ENCODE measurements at places on chromosomes 7 and 10.
A peak's percentile ranks its signal among the peaks of the same experiment; 100 is the strongest.

DNA sequence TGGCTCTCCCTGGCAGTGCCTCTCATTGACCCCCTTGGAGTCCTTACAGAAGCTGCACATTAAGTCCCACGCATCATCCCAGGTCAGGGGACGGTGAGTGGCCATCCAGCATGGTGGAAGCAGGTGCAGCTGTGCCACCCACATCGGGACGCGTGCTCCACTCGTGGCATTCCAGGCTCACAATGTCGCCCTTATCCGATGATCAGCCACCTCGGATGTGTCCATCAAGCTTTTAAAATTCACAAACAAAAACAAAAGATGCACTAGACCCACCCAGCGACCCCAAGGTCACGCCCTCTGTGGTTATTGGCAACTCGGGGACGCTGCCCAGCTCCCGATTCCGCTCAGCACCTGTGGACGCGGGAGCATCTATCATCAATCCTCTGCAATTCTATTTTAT lies 530.9 kb downstream of the PTPRN2 start:
- no peak for DNase-seq

- no peak for DNase-seq
Observed at GRCh38 chr7:108158776-108159175, 28.6 kb upstream of the LAMB4 start.

DNA sequence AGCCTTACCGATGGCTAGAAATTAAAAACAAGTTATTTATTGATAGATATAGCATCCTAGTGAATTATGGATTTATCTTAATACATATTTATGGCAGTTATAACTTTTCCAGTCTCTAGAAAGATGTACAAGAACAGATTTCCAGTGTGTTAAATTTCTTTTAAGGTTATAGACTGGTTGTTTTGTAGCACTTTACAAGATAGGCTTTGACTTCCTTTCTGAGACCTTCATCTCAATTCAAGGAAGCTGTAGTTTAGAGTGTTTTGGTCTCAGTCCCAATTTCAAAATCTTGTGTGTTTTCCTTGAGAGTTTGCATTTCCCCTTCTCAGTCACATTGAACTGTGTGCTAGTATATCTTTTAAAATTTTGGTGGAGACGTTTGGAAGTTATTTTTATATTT lies 30.1 kb downstream of the PLEKHA1 start:
- no peak for DNase-seq

DNA sequence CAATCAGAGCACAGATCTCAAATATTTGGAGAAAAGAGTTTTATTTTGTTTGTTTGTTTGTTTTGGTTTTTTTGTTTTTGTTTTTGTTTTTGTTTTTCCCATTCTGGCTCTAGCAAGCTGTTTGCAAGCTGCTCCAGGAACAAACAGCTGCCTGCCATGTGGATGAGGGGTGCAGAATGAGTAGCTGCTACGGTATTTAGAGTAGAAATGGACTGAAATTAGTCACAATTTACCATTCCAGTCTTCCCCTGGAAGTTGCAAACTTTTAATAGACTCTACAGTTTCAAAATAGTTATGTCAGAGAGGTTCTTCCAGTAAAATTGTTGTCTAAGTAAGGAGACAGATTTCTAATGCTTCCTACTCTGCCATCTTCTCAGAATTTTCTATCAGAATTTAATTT lies 27.1 kb upstream of the TAS2R16 start:
- DNase-seq, result no peak

DNA sequence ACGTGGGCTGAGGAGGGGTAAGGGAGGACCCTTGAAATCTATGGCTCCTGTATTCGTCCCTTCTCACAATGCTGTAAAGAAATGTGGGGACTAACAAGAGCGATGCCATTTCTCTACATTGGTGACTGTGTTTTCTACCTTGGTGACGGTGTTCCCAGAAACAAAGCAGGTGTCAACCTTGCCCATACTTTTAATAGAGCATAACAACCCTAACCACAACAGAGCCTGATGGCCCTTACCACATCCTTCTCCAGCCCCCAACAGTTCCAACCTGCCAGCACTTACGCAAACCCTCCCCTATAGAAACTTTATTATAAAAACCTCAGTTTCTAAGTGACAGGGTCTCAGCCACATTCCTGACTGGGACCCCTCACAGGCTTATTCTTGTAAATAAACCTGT lies 28.2 kb upstream of the ADCYAP1R1 start:
- DNase-seq, result peak; percentile 73

DNA sequence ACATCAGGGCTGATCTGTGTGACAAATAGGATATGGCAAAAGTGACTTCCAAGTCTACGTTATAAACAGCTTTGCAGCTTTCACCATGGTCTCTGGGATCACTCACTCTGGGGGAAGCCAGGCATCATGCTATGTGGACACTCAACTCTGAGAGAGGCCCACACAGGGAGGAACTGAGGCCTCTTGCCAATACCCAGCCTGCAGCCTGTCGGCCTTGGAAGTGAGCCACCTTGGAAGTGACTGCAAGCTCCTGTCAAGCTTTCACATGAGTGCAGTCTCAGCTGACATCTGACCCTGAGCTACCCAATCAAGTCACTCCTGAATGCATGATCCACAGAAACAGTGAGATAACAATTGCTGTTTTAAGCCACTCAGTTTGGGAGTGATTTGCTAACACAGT lies 56.5 kb downstream of the MMRN2 start:
- DNase-seq, result no peak

DNA sequence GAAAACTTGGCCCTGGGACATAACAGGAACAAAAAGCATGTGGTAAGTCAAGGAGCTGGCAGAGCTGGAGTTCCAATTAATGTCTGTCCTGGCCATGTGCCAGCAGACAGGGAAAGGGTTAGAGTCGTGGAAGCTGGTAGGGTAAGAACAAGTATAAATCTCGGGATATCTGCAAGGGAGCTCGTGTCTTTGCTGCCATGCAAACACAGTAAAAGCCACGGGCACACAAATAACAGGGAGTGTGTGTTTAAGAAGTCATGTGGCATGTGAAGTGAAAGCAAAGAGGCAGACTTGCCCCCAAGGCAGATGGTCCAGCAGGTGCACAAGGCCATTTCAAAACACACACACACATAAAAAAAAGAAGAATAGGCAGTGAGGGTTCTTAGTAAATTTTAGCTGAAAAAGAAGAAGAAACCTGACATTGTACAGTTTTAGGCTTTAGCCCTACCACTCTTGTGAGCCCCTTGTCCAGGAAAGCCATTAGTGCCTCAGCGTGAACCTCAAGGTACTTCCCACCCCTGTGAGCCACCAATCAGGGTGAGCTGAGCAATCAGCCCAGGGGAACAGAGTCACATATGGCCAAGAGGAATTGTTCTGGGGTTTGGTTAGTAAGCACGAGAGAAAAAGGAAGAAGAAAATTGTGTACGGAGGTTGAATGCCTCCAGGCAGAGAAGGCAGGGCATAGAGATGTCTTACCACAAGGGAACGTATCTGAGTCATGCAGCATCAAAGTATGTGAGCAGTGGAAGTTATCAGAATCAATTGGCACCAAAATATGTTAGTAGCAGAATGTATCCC lies 32.8 kb upstream of the ARHGAP12 start:
- peak; percentile 45 for DNase-seq

- no peak for DNase-seq
Observed at GRCh38 chr10:109866168-109866994, 56.9 kb downstream of the XPNPEP1 start.

DNA sequence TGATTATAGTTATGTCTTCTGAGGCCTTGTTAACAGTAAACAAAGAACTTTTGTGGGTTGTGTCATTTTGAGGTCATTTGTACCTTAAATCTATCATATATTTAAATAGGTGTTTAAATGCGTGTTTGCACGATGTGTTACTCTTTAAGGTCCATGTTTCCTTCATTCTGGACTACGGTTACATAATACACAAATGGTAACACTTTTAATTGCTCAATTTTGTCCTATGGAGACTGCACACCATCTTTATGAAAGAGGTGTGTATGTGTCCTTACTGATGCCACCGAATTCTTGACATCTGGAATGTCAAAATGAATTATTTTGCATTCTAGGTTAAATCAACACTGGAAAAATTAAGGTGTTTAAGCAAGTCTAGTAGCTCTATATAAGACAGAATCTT lies 1.7 kb downstream of the PALS2 start:
- no peak for DNase-seq

- DNase-seq, result no peak
Observed at GRCh38 chr7:94396037-94396431, 1.3 kb downstream of the COL1A2 start.

GRCh38 chr10:77664696-77665095 lies 27.1 kb upstream of the KCNMA1 start:
- DNase-seq, result no peak

DNA sequence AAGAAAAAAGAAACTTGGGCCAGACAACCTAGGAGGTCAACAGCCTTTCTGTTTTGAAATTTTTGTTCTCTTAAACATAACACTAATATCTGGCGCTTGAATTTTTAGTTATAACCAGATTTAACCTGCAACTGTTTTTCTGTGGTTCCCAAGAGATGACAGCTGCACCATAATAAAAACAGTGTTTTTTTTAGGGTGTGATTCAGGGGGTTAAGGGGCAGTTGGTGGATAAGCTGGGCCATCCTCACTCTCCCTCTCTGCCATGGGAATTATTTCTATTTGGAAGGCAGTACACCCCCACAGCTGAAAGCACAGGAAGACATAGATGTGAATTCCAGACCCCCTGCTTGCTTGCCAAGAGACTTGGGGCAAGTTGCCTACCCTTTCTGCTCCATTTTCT lies 20.1 kb upstream of the TM9SF3 start:
- no peak for DNase-seq

- no peak for DNase-seq
Observed at GRCh38 chr7:132537456-132538145, 38.7 kb downstream of the PLXNA4 start.

DNA sequence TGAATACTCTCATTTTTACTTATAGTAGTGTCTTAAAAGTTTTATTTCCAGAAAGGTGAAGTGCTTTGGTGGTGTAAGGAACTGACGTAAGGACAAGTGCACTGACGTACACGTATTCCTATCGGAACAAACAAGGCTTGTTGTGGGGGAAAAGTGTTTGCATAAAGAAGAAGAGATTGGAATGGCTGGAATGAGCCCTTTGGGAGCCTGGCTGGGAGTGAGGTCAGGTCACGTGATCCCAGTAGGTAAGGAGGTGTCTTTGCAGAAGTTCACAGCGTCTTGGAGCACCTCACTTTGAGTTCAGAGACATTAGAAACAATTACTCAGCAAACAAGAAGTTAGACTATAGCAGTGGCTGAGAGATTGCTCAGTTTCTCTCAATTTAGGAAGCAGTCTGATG lies 104.2 kb downstream of the CCDC3 start:
- DNase-seq, result no peak

Measured in Jurkat, Clone E6-1 (cell line).